Activated naive CD4-positive, alpha-beta T cell (primary cell): ENCODE measurements at places on chromosomes 1 and 21.

DNA sequence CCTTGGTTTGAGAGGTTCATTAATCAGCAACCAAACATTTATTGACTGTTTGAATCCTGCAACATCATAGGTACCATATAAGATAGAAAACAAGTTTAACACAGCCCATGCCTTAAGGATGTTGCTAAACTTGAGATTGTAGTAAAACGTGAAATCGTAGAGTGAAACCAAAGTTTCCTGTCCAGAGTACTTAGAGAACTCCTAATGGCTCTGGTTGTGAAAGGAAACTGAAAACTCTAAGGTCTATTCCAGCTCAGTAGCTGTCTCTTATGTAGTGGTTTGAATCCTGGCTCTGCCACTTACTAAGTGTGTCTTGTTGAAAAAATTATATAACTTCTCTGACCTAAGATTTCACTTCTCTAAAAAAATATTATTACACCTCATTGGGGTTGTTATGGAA is 310.9 kb downstream of the NTNG1 start:
- DNase-seq: no peak

GRCh38 chr21:38291874-38292273 is 35.1 kb downstream of the KCNJ15 start:
- no peak for DNase-seq

DNA sequence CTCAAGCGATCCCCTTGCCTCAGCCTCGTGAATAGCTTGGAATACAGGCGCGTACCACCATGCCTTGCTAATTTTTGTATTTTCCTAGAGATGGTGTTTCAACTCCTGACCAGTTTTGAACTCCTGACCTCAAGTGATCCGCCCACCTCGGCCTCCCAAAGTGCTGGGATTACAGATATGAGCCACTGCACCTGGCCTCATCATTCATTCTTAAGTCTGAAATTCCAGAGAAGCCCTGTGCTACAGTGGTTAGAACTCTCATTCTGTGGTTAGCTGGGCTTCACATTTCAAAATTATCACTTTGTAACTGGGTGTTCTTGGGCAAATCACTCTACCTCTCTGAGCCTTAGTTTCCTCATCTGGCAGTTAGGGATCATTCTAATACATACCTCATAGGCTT is 86.1 kb upstream of the POU3F1 start:
- no peak for DNase-seq

DNA sequence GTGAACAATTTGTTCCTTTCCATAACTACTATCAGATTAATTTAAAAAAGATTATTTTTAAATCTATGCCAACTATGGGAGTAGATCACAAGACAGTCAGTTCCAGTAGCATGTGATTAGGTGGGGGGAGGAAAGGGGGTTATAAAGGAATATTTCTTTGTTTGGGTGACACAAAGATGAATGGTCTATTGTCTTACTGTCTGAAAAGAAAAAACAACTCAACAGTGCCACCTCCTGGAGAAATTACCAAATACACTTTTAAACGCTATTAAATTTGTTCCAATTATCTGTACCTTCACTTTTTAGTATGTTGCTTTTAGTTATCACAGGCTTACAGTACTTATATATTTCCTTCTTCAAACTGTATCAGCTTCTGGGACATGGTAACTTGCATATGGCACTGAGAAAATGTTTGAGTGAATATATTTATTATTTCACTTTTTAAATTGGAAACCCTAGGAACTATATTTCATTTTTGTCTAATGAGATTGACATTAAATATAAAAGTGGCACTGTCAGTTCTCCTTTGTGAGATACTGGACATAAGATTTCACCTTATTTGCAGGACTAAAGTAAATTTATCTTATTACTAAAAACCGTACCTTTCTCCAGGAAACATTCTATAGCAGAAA is 1.7 kb upstream of the SORT1 start:
- no peak for DNase-seq

- no peak for DNase-seq
Measured at GRCh38 chr1:205514211-205515142, 10.0 kb downstream of the CDK18 start.

DNA sequence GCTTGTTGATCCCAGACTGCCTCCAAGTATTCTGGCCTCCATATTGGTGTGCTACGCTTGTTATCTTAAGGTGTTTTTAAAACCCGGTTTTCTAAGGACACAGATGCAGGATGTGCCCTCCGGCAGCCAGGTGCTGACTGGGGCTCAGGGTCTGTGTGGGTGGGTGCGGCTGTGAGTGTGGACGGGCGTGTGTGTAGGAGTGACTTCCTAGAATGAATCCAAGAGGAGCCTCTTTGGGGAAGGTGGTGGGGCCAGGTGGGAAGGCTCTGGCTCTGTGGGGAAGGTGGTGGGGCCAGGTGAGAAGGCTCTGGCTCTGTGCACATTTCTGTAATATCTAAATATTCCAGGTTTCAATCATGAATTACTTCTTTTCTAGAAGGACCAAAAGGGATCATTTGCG is 12.8 kb upstream of the TSPEAR start:
- no peak for DNase-seq

GRCh38 chr1:37631036-37631435 is 3.7 kb downstream of the RSPO1 start:
- no peak for DNase-seq

DNA sequence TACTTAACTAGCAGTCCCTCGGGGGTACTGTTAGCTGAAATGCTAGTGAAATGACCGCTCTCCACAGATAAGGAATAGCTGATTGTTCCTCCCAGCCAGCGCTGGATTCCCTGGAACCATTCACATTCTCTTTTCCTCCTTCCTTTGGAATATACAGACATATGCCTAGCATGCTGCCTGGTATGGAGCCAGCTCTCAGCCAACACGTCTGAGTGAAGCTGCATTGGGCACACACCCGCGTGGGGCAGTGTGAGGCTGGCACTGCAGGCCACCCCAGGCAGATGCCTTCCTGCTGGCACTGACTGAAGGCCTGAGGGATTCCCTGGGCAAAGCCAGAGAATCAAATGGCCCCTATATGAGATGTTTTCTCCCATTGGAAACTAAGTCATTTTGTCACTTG is 66.7 kb downstream of the TLR5 start:
- DNase-seq: no peak

- DNase-seq: no peak
Measured at GRCh38 chr1:26702680-26703038, 6.8 kb downstream of the ARID1A start.

DNA sequence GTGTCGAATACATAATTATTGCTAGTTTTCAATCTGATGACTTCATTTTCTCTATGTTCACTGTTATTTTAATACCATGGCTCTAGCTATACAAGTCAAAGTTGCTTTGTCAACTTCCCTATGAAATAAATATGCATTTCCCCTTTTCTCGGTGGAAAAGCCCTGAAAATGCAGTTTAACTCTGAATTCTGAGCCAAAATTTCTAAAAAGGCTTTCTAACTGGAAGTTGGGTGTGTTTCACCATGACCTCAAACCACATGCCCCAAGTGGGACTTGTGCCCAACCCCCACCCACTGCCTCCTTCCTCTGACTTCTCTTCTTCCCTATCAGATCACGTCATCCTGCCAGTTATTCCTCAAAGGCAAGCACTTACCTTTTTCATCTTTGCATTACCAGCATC is 8.9 kb downstream of the MKNK1 start:
- no peak for DNase-seq

- no peak for DNase-seq
Measured at GRCh38 chr21:46131838-46132651, 23.3 kb downstream of the FTCD start.

DNA sequence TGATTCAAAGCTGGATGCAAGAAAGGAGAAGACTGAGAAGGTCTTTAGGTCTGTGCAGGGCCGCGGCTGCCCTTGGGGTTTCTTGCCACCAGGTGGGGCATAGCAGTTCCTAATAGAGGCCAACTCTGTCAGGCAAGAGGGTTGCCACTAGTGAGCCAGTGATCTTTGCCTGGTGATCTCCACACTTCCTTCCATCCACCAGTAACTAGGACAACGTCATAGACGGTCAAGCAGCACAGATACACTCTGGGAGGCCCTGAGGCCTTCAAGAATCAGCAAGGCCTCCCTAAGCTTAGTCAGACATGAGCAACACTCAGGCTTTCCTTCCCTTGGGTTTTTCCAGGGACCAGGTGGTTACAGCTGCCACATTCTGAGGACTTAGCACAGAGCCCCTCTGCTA is 32.9 kb upstream of the ATP2B4 start:
- no peak for DNase-seq

- no peak for DNase-seq
Measured at GRCh38 chr1:179053486-179053885, 27.8 kb downstream of the FAM20B start.

GRCh38 chr1:41848216-41848952 is 70.3 kb downstream of the HIVEP3 start:
- DNase-seq: no peak

DNA sequence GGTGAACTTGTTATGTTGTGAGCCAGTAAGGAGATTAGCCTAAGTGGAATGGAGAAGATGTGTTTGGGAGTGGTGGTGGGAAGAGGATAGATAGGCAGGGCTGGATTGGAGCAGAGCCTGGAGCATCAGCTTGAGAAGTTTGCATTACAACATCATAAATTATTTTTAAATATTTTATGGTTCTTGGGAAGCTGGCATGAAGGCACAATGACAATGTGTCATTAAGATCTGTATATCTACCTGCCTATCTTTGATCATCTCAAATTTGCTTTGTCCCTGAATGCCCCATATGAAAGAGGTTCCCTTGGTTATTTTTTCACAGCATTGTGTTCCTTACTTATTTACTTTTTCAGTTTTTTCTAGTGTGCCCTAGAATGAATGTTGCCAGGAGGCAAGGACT is 32.3 kb downstream of the HRNR start:
- DNase-seq: no peak

DNA sequence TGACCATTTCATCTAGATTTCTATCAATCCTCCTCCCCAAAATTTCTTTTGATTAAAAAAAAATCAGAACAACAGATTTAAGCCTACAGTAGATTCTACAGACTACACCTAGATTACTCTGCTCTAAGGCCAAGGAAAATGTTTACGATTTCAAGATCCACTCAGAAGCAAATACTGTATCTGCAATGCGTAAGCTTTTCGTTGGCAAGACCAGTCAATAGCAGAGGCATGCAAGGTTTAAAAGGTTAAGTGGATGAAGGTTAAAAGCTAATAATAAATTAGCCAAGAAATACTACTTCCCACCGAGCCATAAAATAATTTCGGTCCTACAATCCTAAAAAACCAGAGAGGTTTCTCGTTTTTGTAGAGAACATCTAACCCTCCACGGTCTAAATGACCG is 1.3 kb downstream of the CLSTN1 start:
- DNase-seq: no peak

- DNase-seq: no peak
Measured at GRCh38 chr1:153505576-153505975, 30.2 kb downstream of the S100A6 start.
